ENCODE measurements at places on chromosomes 2 and 18.

DNA sequence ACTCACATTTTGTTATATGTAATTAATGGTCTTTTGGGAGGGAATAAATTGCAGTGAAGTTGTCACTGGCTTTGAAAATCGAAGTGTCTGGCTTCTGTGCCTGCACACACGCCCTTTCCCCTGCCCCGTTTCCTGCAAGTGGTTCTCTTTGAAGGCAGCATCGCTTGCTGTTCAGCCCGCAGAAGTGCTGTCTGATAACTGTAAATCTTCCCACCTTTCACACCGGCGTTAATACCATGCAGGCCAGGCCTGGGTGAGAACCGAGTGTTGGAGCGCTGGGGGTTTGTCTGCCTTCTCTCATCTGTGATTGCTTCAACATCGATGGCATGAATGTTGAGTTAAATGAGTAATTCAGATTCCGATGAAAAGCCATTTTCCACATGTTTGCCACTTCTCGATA lies 37.9 kb upstream of the RPL31 start:
- peaks cover 8% of the 10 kb centered on the region for H3K4me1 ChIP-seq
- H3K27me3 ChIP-seq = no peaks in the 10 kb centered on the region
- no peak overlapping the region for H3K4me3 ChIP-seq
- no peak for DNase-seq
- H3K36me3 ChIP-seq = no peaks in the 10 kb centered on the region
- no peak overlapping the region for H3K27ac ChIP-seq

- H3K27ac ChIP-seq = no peak overlapping the region
- no peak overlapping the region for H3K4me3 ChIP-seq
- peaks cover 6% of the 10 kb centered on the region for H3K4me1 ChIP-seq
- H3K27me3 ChIP-seq = no peaks in the 10 kb centered on the region
- DNase-seq = no peak
These were observed 7.2 kb upstream of the DCTN1 start for GRCh38 chr2:74387346-74387745.

DNA sequence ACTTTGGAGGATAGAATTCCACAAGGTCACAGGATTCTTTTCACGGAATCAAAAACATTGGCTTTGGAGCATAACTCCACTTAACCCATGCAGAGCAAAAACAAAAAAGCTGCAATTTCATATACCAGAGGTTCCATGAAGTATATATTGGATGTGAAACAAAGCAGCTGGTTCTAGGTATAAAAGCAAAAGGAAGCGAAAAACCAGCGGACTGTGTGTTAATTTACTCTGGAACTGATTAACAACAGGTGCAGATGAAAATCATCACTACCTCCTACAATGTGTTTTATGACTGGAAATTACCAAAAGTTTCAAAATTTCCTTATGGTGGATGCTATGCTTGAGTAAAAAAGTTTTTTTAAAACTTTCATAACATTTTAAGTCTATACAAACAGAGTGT lies 54.4 kb upstream of the LINC00305 start:
- H3K27me3 ChIP-seq = no peaks in the 10 kb centered on the region
- peaks cover 5% of the 10 kb centered on the region for H3K4me1 ChIP-seq

DNA sequence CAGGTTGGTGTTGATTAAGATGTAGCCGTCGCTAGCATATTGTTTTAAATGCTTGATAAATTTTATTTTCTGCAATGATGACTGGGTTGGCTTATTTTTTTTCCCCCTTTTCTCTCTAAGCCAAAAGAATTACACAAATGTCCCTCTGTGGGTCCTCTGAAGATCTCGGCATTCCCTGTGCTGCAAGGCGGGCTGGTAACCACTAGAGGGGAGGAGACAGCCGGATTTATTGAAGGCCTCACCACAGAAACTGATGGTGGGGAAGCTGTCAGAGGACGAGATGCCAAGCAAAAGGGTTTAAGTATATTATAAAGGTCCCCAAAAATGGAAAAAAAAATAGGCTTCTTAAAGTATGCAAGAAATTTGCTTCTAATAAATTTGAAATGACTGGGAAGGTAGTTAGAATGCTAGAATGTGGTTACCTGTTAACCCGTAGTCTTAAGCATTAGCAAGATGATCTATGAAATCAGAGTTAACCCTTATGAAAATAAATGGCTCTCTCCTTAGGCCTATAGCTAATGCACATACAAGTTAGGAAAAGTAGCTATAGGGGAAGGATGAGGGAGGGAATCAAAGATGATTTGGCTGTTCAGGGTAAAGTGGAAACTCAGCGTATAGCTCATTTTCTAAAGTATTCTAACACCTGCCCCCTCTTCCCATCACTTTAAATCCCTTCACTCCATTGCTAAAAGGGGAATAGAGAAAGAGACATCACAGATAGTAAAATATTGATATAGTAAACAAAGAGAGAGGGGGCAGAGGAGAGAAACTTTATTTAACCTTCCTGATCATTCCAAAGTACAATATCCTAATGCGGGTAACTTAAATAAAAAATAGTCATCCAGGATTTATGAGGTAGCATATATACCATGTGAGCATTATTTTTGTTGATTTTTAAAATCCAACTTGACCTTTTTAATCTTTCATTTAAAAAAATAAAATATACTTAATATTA lies 894.5 kb upstream of the POU3F3 start:
- no peaks in the 10 kb centered on the region for H3K36me3 ChIP-seq
- DNase-seq = no peak
- no peaks in the 10 kb centered on the region for H3K4me1 ChIP-seq
- H3K4me3 ChIP-seq = no peak overlapping the region

GRCh38 chr2:70431716-70432347 lies 121.8 kb downstream of the TGFA start:
- DNase-seq = no peak
- peaks cover 3% of the 10 kb centered on the region for H3K27me3 ChIP-seq
- H3K4me1 ChIP-seq = no peaks in the 10 kb centered on the region

- H3K27ac ChIP-seq = no peak overlapping the region
- DNase-seq = no peak
- H3K27me3 ChIP-seq = peaks cover 11% of the 10 kb centered on the region
- no peaks in the 10 kb centered on the region for H3K4me1 ChIP-seq
- H3K4me3 ChIP-seq = no peak overlapping the region
These were observed 39.7 kb upstream of the SOCS6 start for GRCh38 chr18:70249118-70249517.

DNA sequence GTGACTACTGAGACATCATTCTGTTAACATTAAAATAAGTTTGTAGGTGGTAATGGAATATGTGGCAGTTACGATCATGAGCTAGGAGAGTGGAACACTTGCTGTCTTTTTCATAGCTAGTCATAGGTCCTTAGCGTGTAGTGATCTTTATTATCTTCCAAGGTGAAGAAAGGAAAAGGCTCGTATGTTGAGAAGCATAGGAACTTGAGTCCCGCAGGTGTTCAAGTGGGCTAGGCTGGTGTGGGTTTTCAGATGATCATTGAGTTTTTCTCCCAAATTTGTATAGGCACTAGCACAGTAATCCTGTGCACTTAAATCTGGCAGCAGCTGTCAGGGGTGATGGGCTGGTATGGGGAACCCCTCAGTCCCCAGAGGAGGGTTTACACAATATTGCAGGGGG lies 10.9 kb downstream of the SLC20A1 start:
- H3K27me3 ChIP-seq = no peaks in the 10 kb centered on the region
- DNase-seq = no peak
- H3K27ac ChIP-seq = no peak overlapping the region
- H3K4me1 ChIP-seq = peaks cover 63% of the 10 kb centered on the region

- H3K27me3 ChIP-seq = no peaks in the 10 kb centered on the region
- H3K4me3 ChIP-seq = no peak overlapping the region
- no peaks in the 10 kb centered on the region for H3K4me1 ChIP-seq
- peaks cover 40% of the 10 kb centered on the region for H3K36me3 ChIP-seq
These were observed 99.6 kb upstream of the MCFD2 start for GRCh38 chr2:47015206-47015605.

- no peaks in the 10 kb centered on the region for H3K27me3 ChIP-seq
- no peak for DNase-seq
- no peak overlapping the region for H3K4me3 ChIP-seq
- H3K4me1 ChIP-seq = no peaks in the 10 kb centered on the region
- no peaks in the 10 kb centered on the region for H3K36me3 ChIP-seq
- H3K27ac ChIP-seq = no peak overlapping the region
These were observed 59.7 kb downstream of the CYP1B1 start for GRCh38 chr2:38016219-38016618.

DNA sequence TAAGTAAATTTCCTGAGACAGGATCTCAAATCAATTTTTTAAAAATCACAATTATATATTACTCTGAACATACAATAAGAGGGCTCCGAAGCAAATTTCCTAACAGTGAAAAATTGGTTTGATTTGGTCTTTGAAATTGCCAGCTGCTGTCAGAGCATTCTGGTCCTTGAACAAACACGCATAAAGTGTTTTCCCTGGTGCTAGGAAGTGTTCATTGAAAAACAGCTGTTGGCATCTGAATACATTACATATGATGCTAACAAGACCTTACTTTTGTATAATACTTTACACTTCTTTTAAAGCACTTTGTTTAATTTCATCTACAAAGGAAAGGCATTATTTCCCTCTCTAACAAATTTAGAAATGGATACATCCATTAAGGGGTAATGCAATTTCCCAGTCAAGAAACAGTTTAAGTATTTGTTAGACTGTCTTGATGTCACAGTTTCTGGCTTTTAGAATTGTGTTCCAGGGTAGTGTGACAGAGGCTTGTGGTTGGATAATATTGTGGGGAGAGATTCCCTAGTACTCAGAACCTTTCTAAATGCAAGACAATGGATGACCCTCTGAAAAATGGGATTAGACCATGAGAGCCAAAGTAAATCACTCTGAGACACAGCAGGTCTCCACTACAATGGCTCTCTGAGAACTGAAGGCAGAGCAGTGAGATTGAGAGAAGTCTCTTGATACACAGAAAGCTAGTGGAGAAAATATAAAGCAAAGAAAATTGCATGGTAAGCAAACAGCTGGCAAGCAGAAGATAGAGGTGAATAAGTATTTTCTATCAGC lies 299.0 kb downstream of the TRIB2 start:
- DNase-seq = no peak
- H3K36me3 ChIP-seq = no peaks in the 10 kb centered on the region
- no peak overlapping the region for H3K27ac ChIP-seq
- peaks cover 46% of the 10 kb centered on the region for H3K27me3 ChIP-seq
- no peaks in the 10 kb centered on the region for H3K4me1 ChIP-seq
- H3K4me3 ChIP-seq = no peak overlapping the region

DNA sequence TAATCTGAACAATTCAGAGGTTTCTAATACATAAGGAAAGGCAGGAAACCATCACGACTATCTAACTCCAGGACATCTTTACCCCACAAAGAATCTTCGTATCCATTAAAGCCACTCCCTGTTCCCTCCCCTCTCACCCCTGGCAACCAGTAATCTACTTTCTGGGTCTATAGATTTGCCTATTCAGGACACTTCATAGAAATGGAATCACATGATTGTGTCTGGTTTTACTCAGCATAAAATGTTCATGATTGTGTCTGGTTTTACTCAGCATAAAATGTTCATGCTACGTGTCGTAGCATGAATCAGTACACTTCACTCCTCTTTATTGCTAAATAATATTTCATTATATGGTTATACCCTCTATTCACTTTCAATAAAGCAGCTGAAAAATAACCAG lies 11.6 kb downstream of the FECH start:
- H3K4me3 ChIP-seq = no peak overlapping the region
- no peak overlapping the region for H3K27ac ChIP-seq
- peaks cover 45% of the 10 kb centered on the region for H3K36me3 ChIP-seq
- H3K27me3 ChIP-seq = no peaks in the 10 kb centered on the region
- no peak for DNase-seq

GRCh38 chr2:199309973-199310372 lies 147.8 kb downstream of the SATB2 start:
- DNase-seq = no peak
- H3K4me1 ChIP-seq = no peaks in the 10 kb centered on the region
- H3K27me3 ChIP-seq = no peaks in the 10 kb centered on the region
- H3K27ac ChIP-seq = no peak overlapping the region
- H3K36me3 ChIP-seq = no peaks in the 10 kb centered on the region
- H3K4me3 ChIP-seq = no peak overlapping the region

DNA sequence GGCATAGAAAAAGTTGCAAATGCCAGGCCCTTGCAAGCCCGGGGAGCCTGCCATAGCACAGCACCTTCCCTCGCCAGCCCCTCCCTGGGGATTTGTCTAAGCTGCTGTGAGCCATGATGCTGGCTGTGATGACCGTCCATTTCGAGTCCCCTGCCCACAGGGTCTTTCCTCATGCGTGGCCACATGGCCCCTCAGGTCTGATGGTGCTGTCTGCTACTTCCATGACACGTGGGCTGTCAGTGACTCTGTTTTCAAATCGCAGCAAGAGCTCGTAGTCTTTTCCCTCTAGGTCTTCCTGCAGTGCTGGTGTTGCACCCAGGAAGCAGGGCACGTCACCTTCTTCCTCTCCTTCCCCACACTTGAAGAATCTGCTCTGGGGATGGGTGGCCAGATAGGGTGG lies 15.5 kb upstream of the GNAL start:
- no peaks in the 10 kb centered on the region for H3K4me1 ChIP-seq
- no peak overlapping the region for H3K27ac ChIP-seq
- DNase-seq = no peak

DNA sequence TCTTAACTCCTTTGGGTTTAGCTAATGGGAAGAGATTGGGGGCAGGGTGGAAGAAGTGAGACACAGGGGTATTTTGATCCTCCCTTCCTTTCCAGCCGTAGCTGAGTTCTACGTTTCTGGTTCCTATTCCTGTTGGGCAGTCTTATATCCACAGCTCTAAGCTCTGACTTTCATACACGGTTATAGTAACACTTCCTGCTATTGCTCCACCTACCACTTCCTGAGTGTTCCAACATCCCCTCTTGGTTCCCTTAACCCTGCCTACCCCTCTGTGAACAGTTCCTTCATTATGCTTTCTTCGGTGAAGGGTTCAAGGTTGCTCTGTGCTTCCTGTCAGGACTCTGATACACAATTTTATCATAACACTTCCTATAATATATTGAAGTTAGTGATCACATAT lies 205.1 kb downstream of the DNAH7 start:
- DNase-seq = no peak
- H3K27ac ChIP-seq = no peak overlapping the region
- H3K27me3 ChIP-seq = peaks cover 2% of the 10 kb centered on the region
- H3K4me3 ChIP-seq = no peak overlapping the region

DNA sequence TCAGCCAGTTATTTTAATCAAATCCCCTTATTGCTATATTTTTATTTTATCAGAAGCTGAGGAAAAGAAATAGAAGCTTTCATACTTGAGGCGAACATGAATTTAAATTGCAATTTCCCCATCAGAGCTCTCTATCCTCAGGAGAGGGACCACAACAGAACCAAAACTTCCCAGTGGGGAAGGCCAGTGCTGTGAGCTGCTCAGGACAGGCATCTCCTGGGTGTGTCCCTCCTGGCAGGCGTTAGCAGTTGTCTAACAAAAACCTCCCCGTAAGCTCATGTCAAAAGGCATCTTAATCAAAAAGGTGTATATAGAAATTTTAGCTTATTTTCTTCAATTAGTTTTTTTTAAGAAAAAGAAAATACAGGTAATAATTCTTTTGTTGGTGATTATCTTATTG lies 93.0 kb downstream of the PID1 start:
- no peaks in the 10 kb centered on the region for H3K36me3 ChIP-seq
- DNase-seq = no peak
- H3K4me3 ChIP-seq = no peak overlapping the region
- H3K27me3 ChIP-seq = no peaks in the 10 kb centered on the region
- no peak overlapping the region for H3K27ac ChIP-seq

- peaks cover 13% of the 10 kb centered on the region for H3K27me3 ChIP-seq
- H3K36me3 ChIP-seq = no peaks in the 10 kb centered on the region
- no peak overlapping the region for H3K4me3 ChIP-seq
- no peak overlapping the region for H3K27ac ChIP-seq
- no peak for DNase-seq
These were observed 103.0 kb upstream of the TEX51 start for GRCh38 chr2:126795656-126796055.
